ENCODE measurements at places on chromosomes 16 and 17.

GRCh38 chr16:7962091-7962879 lies 628.0 kb downstream of the TMEM114 start:
- DNase-seq: no peak

- DNase-seq: no peak
These were observed 3.6 kb downstream of the LRRC75A start for GRCh38 chr17:16488186-16488967.

- no peak for DNase-seq
These were observed 12.0 kb downstream of the CRLF3 start for GRCh38 chr17:30812218-30813177.

- no peak for DNase-seq
These were observed 45.9 kb downstream of the DDX19A start for GRCh38 chr16:70392606-70393005.

- DNase-seq: no peak
These were observed 17.2 kb downstream of the C16orf86 start for GRCh38 chr16:67683767-67684166.

DNA sequence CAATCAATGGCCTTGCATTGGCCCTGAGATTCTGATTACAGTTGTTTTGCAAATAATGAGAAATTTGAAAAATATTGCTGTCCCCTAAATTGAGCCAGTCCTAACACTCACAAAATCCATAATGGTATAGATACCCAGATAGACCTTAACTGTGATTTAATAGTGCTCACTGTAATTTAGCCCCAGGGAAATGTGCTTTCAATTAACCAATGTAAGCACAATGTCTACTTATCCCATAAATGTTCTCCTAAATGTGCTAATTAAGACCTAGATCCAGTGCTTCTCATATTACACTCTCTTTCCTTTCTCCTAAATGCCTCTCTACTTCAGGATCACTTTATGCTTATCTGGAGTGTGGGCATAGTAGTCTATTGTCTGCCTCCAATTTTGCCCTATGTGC lies 417.8 kb upstream of the CCL2 start:
- no peak for DNase-seq

Measured in T-helper 22 cell (primary cell).